ENCODE measurements at places on chromosomes 4 and X.
A peak's percentile ranks its signal among the peaks of the same experiment; 100 is the strongest.

GRCh38 chrX:150508451-150509367 is 59.7 kb upstream of the MTM1 start:
- peak; percentile 87 for DNase-seq
- H3K36me3 ChIP-seq = no peaks in the 10 kb centered on the region
- H3K4me1 ChIP-seq = peaks cover 9% of the 10 kb centered on the region
- no peaks in the 10 kb centered on the region for H3K27me3 ChIP-seq
- H3K4me3 ChIP-seq = no peak overlapping the region
- H3K27ac ChIP-seq = peak overlapping the region; percentile 79

DNA sequence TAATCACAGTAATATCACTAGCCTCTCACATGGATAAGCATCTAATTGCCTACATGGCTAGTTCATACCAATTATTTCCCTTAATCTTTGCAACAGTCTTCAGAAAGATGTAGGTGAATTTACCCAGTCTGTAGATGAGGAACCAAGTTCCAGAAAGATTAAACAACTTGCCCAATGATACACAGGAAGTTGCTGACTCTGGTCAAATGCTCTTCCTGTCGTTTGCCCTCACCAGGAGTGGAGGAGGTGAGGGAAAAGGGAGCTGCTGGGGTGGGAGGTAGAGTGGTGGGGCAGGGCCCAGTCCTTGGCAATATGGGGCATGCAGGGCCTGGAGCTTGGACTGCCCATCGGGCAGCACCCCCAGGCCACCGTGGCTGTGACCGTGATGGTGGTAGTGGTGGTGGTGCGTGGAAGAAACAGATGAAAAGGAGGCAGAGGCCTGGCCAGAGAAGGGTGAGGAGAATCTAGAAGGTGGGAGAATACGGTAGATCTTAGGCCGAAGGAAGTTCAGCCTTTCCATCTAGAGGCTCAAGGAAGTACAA is 2.3 kb upstream of the KDM5C start:
- H3K27me3 ChIP-seq = no peaks in the 10 kb centered on the region
- H3K36me3 ChIP-seq = no peaks in the 10 kb centered on the region
- H3K27ac ChIP-seq = no peak overlapping the region
- no peak overlapping the region for H3K4me3 ChIP-seq
- no peak for DNase-seq

- no peak for DNase-seq
- H3K4me1 ChIP-seq = no peaks in the 10 kb centered on the region
These were observed 39.1 kb downstream of the PRPS1 start for GRCh38 chrX:107667426-107667825.

DNA sequence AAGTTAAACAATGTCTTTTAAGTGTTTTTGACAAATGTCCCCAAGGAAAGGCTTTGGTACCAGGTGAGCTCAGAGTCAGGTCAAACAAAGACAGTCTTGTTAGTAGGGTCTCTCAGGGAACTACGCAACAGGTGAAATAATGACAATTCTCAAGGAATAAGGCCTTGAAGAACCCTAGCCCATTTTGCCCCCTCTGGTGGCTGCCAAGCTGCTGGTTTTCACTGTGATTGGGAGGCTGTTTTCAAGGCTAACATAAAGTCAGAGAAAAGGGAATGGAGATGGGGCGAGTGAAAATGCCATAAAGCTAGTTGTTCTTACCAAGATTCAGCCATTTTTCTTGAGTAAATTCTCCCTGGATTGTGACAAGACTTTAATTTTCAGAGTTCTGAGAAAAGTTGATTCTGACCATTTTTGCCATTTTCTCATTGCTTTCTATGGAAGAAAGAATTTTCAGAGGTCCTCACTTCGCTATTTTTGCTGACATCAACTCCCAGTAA is 58.7 kb downstream of the RWDD4 start:
- no peak overlapping the region for H3K27ac ChIP-seq
- no peaks in the 10 kb centered on the region for H3K4me1 ChIP-seq
- no peaks in the 10 kb centered on the region for H3K36me3 ChIP-seq
- no peak overlapping the region for H3K4me3 ChIP-seq

GRCh38 chr4:159159611-159160010 is 56.7 kb downstream of the RAPGEF2 start:
- DNase-seq = no peak
- H3K27ac ChIP-seq = no peak overlapping the region
- H3K36me3 ChIP-seq = no peaks in the 10 kb centered on the region
- no peaks in the 10 kb centered on the region for H3K4me1 ChIP-seq
- H3K27me3 ChIP-seq = no peaks in the 10 kb centered on the region

DNA sequence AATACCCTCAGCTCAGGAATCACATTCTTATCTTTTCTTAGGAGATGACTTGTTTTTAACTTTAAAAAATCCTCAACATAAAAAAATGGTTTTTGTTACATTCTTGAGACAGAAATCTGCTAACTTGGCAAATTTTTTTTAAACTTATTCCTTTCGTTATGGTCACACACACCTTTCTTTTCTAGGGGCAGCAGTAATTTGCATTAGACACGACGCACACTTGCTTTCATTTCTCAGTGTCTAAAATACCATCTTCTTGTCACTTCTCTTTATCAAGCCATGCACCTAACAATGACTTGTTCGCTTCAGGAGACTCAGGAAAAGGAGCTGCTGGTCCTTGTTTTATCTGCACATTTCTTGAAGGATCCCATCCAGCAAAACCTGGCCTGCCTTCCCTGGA is 112.6 kb upstream of the TBL1X start:
- no peaks in the 10 kb centered on the region for H3K36me3 ChIP-seq
- H3K4me1 ChIP-seq = no peaks in the 10 kb centered on the region

DNA sequence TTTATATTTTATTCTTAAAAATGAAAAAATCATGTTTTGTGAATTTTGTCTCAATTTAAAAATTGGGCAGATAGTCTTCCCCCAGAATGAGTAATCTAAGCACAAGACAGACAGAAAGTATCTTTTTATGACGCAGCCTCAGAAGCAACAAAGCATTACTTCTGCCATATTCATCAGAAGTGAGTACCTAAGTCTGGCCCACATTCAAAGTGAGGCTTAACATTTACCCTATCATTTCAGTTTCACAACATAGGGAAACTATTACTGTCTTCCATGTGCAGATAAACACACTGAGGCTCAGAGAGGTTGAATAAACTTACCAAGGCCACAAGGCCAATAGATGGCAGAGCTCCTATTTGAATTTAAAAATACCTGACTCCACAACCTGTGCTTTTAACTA is 4.4 kb upstream of the PRDX4 start:
- H3K27me3 ChIP-seq = no peaks in the 10 kb centered on the region
- no peak overlapping the region for H3K27ac ChIP-seq

GRCh38 chr4:169566021-169566818 is 46.2 kb downstream of the NEK1 start:
- H3K27ac ChIP-seq = no peak overlapping the region
- no peak overlapping the region for H3K4me3 ChIP-seq
- no peaks in the 10 kb centered on the region for H3K27me3 ChIP-seq
- no peaks in the 10 kb centered on the region for H3K4me1 ChIP-seq

DNA sequence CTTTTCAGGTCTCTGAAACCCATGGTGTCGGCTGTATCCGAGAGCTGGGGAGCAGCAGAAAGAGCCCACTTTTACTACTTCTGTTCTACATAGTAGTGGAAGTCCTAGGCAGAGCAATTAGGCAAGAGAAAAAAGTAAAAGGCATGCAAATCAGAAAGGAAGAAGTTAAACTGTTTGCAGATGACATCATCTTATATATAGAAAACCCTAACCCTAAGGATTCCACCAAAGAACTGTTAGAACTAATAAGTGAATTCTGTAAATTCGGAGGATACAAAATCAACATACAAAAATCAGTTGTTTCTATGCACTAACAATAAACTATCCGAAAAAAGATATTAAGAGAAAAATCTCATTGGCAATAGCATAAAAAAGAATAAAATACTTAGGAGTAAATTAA is 95.3 kb downstream of the POLA1 start:
- H3K4me1 ChIP-seq = no peaks in the 10 kb centered on the region
- H3K36me3 ChIP-seq = no peaks in the 10 kb centered on the region
- DNase-seq = no peak
- no peak overlapping the region for H3K27ac ChIP-seq
- no peaks in the 10 kb centered on the region for H3K27me3 ChIP-seq
- no peak overlapping the region for H3K4me3 ChIP-seq

- H3K27me3 ChIP-seq = no peaks in the 10 kb centered on the region
- no peak for DNase-seq
- H3K4me3 ChIP-seq = no peak overlapping the region
- H3K27ac ChIP-seq = no peak overlapping the region
- H3K36me3 ChIP-seq = no peaks in the 10 kb centered on the region
These were observed 18.8 kb downstream of the SPACA5 start for GRCh38 chrX:48025561-48025960.

GRCh38 chrX:44241546-44241945 is 101.9 kb downstream of the EFHC2 start:
- no peaks in the 10 kb centered on the region for H3K36me3 ChIP-seq
- H3K27ac ChIP-seq = no peak overlapping the region
- H3K27me3 ChIP-seq = no peaks in the 10 kb centered on the region
- no peaks in the 10 kb centered on the region for H3K4me1 ChIP-seq

DNA sequence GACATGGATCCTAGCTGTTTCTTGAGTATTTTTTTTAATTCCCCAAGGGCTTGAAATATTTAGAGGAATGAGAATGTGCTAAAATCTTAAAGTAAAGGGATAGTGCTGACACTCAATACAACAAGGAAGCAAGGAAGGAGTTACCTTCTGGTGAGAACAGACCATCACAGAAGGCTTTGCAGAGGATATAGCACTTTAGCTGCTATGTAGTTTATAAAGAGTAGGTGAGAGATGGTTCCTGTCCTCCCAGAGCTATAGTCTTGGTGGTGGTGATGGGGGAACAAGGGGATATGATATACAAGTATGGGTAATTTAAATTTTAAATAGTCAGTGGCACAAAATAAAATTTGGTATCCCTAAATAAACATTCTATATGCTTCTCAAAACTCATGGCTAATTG is 47.6 kb downstream of the MTHFD2L start:
- no peak for DNase-seq
- H3K36me3 ChIP-seq = no peaks in the 10 kb centered on the region
- no peaks in the 10 kb centered on the region for H3K4me1 ChIP-seq
- H3K27ac ChIP-seq = no peak overlapping the region

GRCh38 chr4:79043138-79043537 is 103.9 kb upstream of the PAQR3 start:
- H3K36me3 ChIP-seq = no peaks in the 10 kb centered on the region
- no peak for DNase-seq
- peaks cover 20% of the 10 kb centered on the region for H3K4me1 ChIP-seq
- no peaks in the 10 kb centered on the region for H3K27me3 ChIP-seq
- no peak overlapping the region for H3K27ac ChIP-seq
- no peak overlapping the region for H3K4me3 ChIP-seq

GRCh38 chr4:101018836-101019235 is 328.5 kb downstream of the PPP3CA start:
- no peak overlapping the region for H3K4me3 ChIP-seq
- no peak for DNase-seq
- no peaks in the 10 kb centered on the region for H3K27me3 ChIP-seq
- H3K36me3 ChIP-seq = no peaks in the 10 kb centered on the region
- peaks cover 24% of the 10 kb centered on the region for H3K4me1 ChIP-seq

GRCh38 chr4:171956678-171957077 is 143.5 kb downstream of the GALNTL6 start:
- no peaks in the 10 kb centered on the region for H3K4me1 ChIP-seq
- DNase-seq = no peak
- H3K36me3 ChIP-seq = no peaks in the 10 kb centered on the region

DNA sequence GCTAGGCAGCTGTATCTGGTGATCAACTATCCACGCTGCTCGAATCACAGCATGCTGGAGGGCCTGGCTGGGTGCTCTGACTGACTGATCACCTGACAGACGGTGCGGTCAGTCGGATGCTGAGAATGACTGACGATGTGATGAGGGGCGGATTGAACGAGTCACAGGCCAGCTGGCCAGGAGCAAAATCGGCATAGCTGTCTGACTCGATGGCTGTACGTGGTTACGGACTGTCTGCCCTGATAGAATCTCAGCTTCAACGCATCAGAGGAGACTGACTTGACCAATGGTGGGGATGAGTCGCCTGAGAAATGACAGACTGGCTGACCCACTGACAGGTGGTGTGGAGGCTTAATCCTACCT is 1.0 kb upstream of the SUV39H1 start:
- no peak for DNase-seq
- peak overlapping the region; percentile 74 for H3K4me3 ChIP-seq
- no peaks in the 10 kb centered on the region for H3K27me3 ChIP-seq

DNA sequence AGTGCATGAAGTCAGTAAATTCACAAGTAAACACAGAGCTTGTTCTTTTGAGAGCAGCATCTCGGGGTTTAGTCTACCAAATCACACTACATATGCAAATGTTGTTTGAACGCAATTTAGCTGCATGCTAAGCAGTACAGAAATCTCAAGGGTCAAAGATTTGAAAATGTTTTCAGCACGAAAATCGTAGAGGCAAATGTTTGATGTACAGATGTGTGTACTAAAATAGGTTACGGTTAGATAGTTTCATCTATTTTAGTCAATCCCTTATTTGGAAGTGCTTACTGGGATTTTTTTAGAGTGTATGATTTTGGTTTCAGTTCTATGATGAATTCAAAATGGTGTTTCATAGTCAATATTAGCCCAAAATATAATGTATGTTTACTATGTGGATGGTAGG is 1928.2 kb upstream of the TENM3 start:
- no peak overlapping the region for H3K27ac ChIP-seq
- no peak for DNase-seq
- H3K36me3 ChIP-seq = no peaks in the 10 kb centered on the region

DNA sequence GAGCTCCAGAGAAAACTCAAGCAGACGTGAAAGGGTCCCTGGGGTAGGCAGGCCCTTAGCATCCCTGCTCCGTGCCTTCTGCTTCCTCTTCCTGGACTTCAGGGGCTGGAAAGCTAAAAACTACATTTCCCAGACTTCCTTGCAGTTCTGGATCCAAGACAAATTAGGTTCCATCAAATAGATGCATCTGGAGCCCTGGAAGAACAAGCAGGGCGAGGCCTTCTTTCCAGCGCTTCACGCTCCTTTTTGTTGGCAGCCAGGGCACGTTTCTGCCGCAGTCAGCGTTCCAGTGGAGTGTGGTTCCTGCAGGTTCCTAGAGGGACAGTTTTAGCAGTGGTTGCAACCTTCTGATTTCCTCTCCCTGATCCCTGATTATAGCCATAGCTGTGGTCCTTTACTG is 53.6 kb upstream of the MSX1 start:
- no peaks in the 10 kb centered on the region for H3K36me3 ChIP-seq
- no peak overlapping the region for H3K27ac ChIP-seq
- DNase-seq = no peak
- H3K27me3 ChIP-seq = no peaks in the 10 kb centered on the region

GRCh38 chr4:156537286-156537685 is 434.3 kb downstream of the PDGFC start:
- H3K4me3 ChIP-seq = no peak overlapping the region
- no peaks in the 10 kb centered on the region for H3K27me3 ChIP-seq
- no peak for DNase-seq

GRCh38 chr4:31193521-31193920 is 473.4 kb downstream of the PCDH7 start:
- H3K4me1 ChIP-seq = no peaks in the 10 kb centered on the region
- no peak overlapping the region for H3K4me3 ChIP-seq
- no peaks in the 10 kb centered on the region for H3K36me3 ChIP-seq
- no peak for DNase-seq

- H3K36me3 ChIP-seq = no peaks in the 10 kb centered on the region
- peak overlapping the region; percentile 3 for H3K27ac ChIP-seq
- no peak overlapping the region for H3K4me3 ChIP-seq
These were observed 670.3 kb downstream of the IL1RAPL1 start for GRCh38 chrX:29257521-29257920.

- H3K36me3 ChIP-seq = no peaks in the 10 kb centered on the region
- H3K4me3 ChIP-seq = no peak overlapping the region
- H3K4me1 ChIP-seq = no peaks in the 10 kb centered on the region
- H3K27me3 ChIP-seq = no peaks in the 10 kb centered on the region
- DNase-seq = no peak
These were observed 18.4 kb upstream of the FRAS1 start for GRCh38 chr4:78038704-78039103.

- H3K36me3 ChIP-seq = no peaks in the 10 kb centered on the region
- no peak overlapping the region for H3K27ac ChIP-seq
- no peak for DNase-seq
- H3K4me3 ChIP-seq = no peak overlapping the region
These were observed 78.3 kb upstream of the STIM2 start for GRCh38 chr4:26782168-26782829.
